ENCODE measurements at places on chromosomes 7 and 10.

- DNase-seq, result no peak
Observed at GRCh38 chr7:46059308-46060020, 138.4 kb upstream of the IGFBP3 start.

GRCh38 chr7:18831419-18831818 is 286.0 kb downstream of the TWIST1 start:
- no peak for DNase-seq

DNA sequence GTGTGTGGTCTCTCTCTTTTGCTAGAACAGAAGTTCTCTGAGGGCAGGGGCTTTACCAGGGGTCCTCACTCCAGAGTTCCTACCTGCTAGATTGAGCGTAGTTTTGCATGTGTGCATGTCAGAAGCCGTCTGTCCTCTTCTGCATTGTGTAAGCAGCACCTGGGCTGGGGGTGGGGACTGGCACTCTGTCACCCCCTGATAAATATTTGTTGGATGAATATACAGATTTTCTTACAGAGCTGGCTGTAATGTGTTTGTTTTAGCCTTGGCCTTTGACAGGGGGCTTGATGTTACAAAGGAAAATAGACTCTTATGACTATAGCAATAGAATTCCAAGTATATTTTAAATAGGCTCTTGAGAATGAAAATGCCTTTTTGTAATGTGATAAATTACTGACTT is 46.6 kb downstream of the WDR37 start:
- peak; percentile 9 for DNase-seq

GRCh38 chr10:3287572-3288445 is 115.2 kb upstream of the PITRM1 start:
- no peak for DNase-seq

DNA sequence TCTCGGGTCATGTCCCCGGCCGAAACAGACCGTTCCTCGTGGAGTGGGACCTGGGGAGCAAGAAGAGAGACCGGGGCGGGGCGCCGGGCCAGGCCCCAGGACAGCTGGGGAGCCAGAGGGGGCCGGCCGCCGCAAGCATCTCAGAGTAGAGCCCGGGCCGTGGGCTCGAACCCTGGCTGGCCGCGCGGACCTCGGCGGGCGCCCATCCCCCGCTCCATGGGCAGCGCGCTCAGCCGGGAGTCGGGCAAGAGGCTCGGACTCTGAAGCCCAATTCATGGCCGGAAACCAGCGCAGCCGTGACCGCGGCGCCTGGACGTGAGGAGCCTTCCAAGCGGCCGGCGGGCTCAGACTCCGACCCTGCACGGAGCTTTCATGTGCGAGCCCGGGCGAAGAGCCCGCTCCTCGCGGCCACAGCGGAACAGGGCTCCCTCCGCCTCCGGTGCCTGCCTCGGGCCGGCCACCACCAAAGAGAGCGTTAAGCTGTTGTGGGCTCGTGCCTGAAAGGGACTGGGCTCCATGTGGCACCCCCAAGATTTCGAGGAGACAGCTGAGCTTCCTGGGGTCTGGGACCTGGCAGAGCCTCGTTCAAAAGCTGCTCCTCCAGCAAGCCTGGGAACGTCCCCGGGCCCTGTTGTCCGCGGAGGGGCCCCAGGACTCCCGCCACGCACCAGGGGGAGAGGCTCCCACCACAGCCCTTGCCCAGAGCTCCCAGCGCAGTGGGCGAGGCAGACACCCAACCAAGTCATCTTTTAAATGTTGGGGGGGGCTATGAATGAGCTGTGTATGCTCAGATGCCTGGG is 757 bp upstream of the GRID1 start:
- DNase-seq, result no peak

DNA sequence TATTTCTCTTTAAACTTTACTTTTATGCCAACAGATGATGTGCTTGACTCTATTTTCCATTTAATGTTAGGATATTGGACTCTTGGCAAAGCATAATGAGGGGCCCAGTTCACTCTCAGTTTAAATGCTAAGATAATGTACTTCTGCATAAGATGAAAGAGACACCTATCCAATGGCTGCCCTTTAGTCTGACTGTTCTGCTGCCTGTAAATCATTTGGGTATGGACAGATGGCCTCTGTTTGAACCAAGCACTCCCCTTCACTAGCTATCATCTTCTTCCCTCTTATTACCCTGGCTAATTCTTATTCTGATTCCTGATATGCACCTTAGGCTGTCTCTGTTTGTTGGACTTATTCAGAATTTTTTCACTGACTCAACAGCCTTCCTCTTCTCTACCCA is 72.1 kb downstream of the SEM1 start:
- DNase-seq, result no peak

Data from HCEC 1CT (cell line).